ENCODE measurements at places on chromosomes 11 and 22. TPM values are rescaled to one million over a fixed set of nuclear protein-coding genes. Genes with fewer than 3 reads are reported as not detected.

- no peak overlapping the region for H3K27ac ChIP-seq
- H3K27me3 ChIP-seq = peaks cover 42% of the 10 kb centered on the region
- no peak overlapping the region for H3K4me3 ChIP-seq
- no peaks in the 10 kb centered on the region for H3K36me3 ChIP-seq
- no peaks in the 10 kb centered on the region for H3K4me1 ChIP-seq
- DNase-seq = no peak
Observed at GRCh38 chr11:8192016-8192895, 23.4 kb upstream of the RIC3 start.

- H3K4me3 ChIP-seq = no peak overlapping the region
- DNase-seq = no peak
- no peak overlapping the region for H3K27ac ChIP-seq
- H3K27me3 ChIP-seq = no peaks in the 10 kb centered on the region
- H3K4me1 ChIP-seq = no peaks in the 10 kb centered on the region
Observed at GRCh38 chr11:86869966-86870570, 69.7 kb downstream of the PRSS23 start.

GRCh38 chr22:48621085-48621484 lies 1206.6 kb downstream of the BRD1 start:
- H3K36me3 ChIP-seq = no peaks in the 10 kb centered on the region
- no peaks in the 10 kb centered on the region for H3K27me3 ChIP-seq
- DNase-seq = no peak
- no peak overlapping the region for H3K27ac ChIP-seq

DNA sequence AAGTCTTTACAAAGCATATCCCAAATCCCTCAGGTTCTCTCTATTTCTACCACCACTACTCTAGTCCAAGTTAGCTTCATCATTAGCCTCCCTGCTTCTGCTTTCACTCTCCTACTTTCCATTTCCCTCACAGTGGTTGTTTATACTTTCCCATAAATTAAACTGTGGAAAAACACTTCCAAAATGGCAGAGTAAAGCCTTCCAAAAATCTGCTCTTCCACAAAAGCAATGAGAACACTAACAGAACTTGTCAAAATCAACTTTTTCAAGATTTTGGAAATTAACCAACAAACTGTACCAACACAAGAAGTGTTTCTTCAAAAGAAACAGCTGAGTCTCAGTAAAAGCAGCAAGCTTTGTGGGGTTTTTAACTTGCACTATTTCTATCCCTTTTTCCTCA lies 71.8 kb downstream of the TTC28 start:
- H3K4me3 ChIP-seq = no peak overlapping the region
- H3K27ac ChIP-seq = peak overlapping the region; percentile 39
- H3K27me3 ChIP-seq = no peaks in the 10 kb centered on the region

Gene DCDC1
- total RNA-seq = not detected

Gene GCAT
- 19.6 TPM for total RNA-seq

Measured in esophagus squamous epithelium (tissue), 5 donors.